Right cardiac atrium (tissue), 5 donors: ENCODE measurements at places on chromosomes 7 and 10.

DNA sequence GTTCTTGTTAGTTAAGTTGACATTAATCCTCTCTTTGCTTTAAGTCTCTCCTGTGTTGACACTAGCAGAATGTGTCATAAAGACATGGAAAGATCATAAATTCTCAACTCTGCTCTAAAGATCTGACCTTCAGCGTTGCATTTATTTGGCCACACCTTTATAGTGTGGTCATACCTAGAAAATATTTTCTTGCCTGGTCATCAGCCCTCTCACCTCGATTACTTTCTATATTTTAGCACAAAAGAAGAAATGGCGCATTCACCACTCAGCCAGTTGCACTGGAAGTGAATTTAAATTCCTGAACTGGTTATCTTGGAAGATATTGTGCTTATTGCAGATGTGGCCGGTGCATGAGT is 96.7 kb upstream of the PDCD4 start:
- no peak for DNase-seq

DNA sequence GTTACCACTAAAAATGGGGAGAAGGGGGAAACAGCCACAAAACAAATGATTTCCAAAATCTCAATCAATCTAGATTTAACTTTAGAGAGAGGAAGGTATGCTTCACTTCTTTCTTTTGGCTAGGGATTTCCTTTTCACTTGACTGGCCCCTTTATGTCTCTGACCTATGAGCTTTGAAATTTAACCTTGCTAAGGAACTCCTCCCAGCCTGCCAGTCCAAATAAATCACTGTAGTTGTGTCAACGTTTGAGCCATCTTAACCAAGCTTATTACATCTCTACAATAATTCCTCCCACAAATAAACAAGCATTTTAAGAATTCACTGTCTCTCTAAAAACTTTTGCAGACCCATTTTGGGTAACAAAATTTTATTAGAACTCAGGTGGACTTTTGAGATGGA is 315.5 kb upstream of the CELF2 start:
- no peak for DNase-seq

- DNase-seq = no peak
These were observed 476 bp upstream of the RET start for GRCh38 chr10:43076311-43076875.

- no peak for DNase-seq
These were observed 55.0 kb downstream of the SNX10 start for GRCh38 chr7:26346611-26347203.
